Esophagus squamous epithelium (tissue), 5 donors: ENCODE measurements at places on chromosomes 2 and 18.

DNA sequence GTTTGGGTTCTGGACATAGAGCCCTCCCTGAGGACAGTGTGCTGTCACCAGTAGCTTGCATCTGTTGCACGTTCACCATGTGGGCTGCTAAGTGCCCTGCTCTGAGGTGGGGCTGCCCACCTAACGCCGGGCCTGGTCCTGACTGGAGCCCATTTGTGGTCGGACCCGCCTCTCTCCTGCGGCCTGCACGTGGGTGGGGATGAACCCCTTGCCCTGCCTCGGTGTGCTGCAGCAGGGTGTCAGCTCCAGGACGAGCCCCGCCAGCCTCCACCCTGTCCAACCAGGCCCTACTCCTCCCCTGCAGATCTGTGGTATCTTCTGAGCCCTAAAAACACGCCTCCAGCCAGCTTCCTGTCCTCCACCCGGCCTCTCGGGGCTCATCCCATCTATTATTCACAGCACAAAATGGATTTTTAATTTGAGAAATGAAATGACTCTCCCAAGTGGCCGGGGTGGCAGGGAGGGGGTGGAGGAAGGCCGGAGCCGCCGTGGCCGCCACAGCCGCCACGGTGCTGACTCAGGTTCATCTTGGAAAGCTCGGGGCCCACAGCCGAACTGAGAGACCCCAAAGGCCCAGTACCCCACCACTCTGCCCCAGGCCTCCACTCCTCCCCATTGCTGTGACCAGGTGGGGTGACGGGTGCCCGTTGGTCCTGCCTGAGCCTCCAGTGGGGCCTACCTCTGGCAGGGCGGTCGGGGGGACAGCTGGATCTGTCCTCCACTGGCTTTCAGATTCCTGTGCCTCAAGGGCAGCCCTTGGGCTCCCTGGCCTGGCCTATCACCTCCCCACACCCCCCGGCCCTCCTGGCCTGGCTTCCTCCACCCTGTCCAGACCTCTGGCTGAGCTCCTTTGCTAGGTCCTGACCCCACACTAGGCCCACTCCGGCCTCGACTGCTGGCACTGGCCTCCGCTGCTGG lies 2.8 kb upstream of the ECEL1 start:
- DNase-seq: no peak

GRCh38 chr2:85254540-85255300 lies 73.1 kb downstream of the TGOLN2 start:
- no peak for DNase-seq

DNA sequence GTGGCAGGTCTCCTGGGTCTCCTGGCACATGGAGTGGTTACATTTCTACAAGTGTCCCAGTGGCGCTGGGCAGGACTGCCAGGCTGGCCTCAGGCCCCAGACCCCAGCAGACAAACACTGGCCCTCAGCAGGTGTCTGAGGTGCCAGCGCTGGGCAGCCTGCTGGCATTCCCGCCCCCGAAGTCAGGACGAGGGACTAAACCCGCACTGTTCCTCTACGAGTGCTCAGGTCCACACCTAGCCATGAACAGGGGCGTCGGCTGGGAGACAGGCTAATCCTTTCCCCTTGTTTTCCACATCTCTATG lies 12.8 kb downstream of the SNED1 start:
- no peak for DNase-seq

DNA sequence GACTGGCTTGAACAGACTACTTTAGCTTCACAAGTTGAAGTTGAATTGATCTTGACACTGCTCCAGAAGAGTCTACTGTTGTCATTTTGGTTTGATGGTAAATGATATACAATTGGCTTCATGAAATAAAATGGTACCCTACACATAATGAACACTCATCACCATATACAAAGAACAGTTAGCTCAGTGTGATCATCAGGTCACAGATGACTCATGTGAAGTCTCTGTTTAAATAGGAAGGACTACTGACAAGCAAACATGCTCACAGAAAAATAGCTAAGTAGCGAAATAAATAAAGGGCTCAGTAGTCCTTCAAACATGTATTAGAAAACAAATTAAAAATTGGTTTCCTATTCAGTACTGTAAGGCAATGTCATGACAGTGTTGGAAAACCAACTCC lies 96.2 kb downstream of the MEIS1 start:
- no peak for DNase-seq

DNA sequence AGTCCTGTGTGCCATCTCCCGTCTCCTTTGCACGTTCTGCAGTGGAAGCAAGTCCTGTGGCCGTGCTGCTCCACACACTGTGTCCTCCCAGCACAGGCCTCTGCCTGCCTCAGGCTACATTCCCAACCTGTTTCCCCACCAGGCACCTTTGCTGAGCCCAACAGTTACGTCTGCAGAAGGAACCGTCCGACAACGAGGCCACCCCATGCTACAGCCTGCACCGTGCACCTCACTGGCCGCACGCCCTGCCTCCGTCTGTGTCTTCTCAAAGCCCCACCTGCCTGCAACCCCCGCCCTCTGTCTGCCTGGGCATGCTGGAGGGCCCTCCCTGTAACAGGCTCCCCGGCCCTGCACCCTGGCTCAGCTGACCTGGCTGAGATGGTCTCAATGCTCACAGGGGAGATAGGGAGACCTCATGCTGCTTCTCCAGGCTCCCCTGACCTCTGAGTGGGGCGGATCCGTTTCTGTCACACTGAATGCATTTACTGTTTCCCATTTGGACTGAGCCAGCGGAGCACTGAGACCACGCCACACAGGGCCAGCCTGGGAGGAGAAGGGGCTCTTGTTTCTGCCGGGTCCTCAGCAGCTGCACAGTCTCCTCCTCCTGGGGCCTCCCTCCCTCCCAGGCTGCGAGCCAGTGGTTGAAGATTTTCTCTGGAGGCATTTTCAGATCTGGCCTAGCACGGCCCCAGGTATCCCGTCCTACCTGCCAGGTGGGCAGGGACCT lies 109.1 kb upstream of the OTOS start:
- no peak for DNase-seq

- DNase-seq: no peak
Measured at GRCh38 chr2:36482576-36483214, 115.3 kb downstream of the FEZ2 start.

DNA sequence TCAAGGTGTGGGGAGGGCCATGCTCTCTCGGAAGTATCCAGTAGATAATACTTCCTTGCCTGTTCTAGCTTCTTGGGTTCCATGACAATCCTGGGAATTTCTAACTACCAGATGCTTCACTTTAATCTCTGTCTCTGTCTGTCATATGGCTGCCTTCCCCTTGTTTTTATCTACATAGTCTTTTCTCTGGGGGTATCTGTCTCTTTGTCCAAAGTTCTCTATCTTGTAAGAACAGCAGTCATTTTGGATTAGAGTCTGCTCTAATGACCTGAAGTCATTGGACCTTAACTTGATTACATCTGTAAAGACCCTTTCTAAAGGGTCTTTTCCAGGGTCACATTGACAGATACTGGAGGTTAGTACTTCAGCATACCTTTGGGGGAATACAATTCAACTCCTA lies 11.4 kb upstream of the EPB41L5 start:
- no peak for DNase-seq

- DNase-seq: no peak
Measured at GRCh38 chr2:42072349-42073118, 24.7 kb downstream of the PKDCC start.

- DNase-seq: no peak
Measured at GRCh38 chr2:234495251-234496054, 1.4 kb downstream of the ARL4C start.

- no peak for DNase-seq
Measured at GRCh38 chr2:232310696-232311095, 67.9 kb upstream of the ALPP start.

GRCh38 chr2:120236316-120236715 lies 13.1 kb upstream of the TMEM185B start:
- DNase-seq: no peak

GRCh38 chr2:138596403-138596802 lies 94.8 kb downstream of the SPOPL start:
- no peak for DNase-seq

DNA sequence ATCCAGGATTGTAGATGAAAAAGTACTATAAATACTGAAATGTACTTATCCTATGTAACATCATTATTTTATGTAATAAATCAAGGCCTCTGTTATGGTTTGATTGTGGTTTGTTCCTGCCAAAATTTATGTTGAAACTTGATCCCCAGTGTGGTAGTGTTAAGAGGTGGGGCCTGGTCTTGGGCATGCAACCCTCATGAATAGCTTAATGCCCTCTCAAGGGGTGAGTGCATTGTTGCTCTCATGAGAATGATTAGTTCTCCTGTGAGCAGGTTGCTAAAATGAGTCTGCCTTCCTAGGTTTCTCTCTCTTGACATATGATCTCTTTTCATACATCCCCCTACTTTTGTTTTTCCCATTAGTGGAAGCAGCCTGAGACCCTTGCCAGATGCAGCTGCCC lies 915.4 kb downstream of the TSN start:
- no peak for DNase-seq

DNA sequence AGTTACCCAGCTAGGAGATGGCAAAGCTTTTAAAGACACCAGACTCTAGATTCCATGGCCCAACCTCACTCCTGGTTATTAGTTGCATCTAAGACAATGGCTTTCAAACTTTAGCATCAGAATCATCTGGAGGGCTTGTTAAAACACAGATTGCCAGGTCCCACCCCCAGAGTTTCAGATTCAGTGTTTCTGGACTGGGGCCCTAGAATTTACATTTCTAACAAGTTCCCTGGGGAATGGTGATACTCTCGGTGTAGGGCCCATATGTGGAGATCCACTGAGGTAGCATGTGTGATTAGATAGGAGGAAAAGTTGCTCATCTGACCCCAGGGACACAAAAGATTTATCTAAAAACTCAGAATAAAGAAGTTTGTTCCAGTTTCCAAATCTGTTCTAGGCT lies 14.5 kb upstream of the TTR start:
- no peak for DNase-seq

DNA sequence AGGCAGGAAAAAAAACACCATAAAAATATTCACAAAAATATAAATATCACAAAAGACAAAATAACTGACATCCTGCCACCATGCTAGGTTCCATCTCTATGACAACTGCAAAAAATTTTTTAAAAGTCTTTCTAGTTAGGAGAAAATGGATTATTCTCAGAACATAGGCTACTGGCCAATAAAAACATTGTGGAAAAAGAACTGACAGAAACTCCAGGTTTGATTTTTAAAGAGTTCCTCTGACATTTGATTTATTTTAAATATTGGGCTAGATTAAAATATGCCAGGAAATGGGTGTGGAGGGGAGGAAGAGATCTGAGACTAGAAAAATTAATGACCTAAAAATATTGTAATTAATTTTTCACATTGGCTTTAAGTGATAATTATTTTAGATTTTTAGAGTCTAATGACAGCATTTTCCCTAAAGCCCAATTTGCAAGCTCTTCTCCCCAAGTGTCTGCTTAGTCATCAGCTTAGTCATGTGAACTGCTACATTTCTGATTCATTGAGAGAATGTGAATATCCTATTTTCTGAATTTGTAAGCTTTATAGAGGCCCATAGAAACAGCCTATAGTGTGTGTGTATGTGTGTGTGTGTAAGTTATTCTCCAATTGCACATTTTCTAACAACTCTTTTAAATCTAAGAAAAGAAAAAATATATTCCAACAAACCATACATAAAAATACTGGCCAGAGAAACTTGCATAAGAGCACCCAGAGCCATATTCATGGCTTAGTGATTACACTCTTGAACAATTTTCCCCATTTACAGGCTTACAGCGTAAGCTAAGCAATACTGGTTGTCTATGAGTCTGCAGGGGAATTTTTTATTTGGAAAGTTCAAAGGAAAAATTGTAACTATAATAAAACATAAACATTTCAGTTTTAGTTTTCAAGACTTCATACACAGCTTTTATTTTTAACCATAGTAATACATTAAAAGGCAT lies 48.4 kb downstream of the TMEFF2 start:
- DNase-seq: no peak
